Right hindlimb (tissue), 1 donor: ENCODE measurements at places on chromosomes 11 and 22.

GRCh38 chr11:34275486-34275885 is 82.3 kb downstream of the ABTB2 start:
- no peak for DNase-seq

- DNase-seq = no peak
Observed at GRCh38 chr11:134390706-134391569, 21.1 kb downstream of the B3GAT1 start.

- DNase-seq = no peak
Observed at GRCh38 chr11:104734998-104735397, 163.3 kb downstream of the CASP12 start.

- DNase-seq = no peak
Observed at GRCh38 chr11:12723421-12724300, 49.4 kb downstream of the TEAD1 start.

DNA sequence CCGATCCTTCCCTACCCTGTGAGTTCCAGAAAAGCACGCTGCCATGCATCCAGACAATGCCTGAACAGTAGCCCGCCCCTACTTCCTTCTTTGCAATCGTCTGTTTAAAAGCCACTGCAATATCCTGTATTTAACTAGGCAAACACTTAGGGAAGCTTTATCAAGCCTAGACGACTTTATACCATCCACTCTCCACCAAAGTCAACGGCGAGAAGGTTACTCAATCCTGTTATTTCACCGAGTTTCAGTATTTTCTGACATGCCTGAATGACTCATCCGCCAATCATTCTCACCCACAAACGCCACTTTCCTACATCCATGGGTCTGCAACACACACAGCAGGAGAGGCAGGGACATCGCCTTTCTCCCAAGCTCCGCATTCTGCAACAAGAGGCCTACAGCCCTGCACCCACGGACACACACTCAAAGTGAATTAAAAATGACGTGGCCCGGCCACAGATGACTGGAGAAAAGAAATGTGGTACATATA is 9.3 kb downstream of the CELSR1 start:
- no peak for DNase-seq
